Stimulated activated CD4-positive, alpha-beta T cell treated with anti-CD3 and anti-CD28 coated beads, Interleukin-4, amount 100 ng/mL, for 1 hour (primary cell): ENCODE measurements at places on chromosomes 3 and 15.

DNA sequence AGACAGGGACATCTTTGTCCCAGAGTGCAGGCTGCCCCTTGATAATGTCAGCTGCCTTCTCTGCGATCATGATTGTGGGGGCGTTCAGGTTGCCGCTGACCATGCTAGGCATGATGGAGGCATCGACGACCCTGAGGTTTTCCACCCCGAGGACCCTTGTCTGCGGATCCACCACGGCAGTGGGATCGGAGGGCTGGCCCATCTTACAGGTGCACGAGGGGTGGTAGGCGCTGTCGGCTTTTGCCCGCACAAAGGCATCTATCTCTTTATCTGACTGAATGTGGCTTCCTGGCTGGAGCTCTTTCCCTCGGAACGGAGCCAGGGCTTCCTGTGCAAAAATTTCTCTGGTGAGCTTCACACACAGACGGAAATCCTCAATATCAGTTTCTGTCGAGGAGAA is 28.4 kb downstream of the CHDH start:
- DNase-seq, result no peak

DNA sequence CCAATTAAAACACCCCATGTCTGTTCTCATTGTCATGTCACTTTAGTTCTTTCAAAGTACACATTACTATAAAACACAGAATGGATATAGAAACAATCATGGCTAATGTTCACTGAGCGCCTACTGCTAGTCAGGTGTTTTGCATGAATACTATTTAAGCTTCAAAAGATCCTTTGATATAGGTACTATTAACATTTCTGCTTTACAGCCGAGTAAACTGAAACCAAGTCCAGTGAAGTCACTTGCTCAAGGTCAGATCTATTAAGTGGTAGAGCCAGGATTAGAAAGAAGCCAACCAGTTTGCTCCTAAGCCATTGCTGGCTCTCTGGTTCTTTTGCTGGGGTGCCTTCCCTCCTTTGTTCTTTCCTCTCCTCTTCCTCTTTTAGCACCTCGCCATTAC is 32.4 kb upstream of the NMNAT3 start:
- DNase-seq, result no peak

DNA sequence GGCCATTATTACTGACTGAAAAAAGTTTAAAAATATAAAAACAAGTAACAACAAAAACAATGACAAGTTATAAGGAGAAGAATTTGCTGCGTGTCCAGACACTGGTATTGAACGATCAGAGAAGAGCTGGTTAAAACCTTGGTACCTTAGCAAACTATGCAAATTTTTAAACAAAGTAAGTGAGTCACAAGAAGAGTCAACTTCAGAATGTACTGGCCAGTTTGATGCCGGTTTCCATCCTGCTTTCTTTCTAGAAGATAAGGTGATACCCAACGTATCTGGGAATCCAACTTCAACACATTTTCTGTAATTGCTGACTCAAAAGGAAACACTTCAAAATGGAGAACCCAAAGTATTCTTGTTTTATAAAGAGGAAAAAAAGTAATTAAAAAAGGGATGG is 49.8 kb downstream of the RUBCN start:
- no peak for DNase-seq

DNA sequence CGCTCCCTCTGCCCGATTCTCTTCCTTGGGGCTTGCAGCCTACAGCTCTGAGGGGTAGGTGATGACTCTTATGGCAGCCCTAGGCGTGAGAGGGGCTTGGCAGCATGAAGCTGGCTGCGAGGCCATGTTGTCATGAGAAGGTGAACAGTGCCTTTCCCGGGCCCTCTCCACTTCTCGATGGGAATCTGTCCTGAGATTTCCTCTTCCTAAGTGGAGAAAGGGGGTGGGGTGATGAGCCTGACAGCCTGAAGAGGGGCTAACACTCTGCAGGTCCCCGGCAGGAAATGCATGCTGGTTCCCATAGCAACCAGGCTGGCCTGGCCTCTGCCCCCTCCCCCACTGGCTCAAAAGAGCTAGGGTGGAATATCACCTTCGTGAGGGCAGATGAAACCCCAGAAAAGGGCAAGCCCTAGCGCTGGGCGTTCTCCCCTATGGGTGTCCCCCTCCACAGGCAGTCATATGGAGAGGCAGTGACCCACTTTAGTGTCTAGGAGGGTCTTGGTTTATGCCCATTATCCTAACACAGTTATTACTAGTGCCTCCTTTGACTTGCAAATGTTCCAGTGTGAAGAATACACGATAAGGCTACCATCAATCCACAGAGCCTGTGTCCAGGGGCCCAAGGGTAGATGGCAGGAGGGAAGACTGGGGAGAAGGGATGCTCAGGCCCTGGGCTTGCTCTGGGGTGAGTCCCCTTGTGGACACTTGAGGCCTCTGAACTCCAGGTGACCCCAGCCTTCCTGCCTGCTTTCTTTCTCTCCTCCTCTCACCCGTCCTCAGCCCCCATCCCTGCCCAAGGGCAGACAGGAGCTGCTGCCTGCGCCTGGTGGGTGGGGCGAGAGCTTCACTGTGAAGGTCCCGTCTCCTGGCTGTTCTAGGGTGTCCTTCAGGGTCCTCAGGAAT is 13.2 kb downstream of the EPHB3 start:
- no peak for DNase-seq

GRCh38 chr3:74591946-74592345 is 22.5 kb downstream of the CNTN3 start:
- DNase-seq, result no peak
